ENCODE measurements at places on chromosomes 12 and 14. TPM values are rescaled to one million over a fixed set of nuclear protein-coding genes. Genes with fewer than 3 reads are reported as not detected.

Gene PDE3A
- total RNA-seq = 7.1 TPM

Gene EML5
- total RNA-seq = 0.86 TPM

Gene GDF3
- not detected for total RNA-seq

Gene NINJ2
- total RNA-seq = 0.32 TPM

Gene TMTC1
- 33.2 TPM for total RNA-seq

Gene ADAM21
- total RNA-seq = 0.43 TPM

DNA sequence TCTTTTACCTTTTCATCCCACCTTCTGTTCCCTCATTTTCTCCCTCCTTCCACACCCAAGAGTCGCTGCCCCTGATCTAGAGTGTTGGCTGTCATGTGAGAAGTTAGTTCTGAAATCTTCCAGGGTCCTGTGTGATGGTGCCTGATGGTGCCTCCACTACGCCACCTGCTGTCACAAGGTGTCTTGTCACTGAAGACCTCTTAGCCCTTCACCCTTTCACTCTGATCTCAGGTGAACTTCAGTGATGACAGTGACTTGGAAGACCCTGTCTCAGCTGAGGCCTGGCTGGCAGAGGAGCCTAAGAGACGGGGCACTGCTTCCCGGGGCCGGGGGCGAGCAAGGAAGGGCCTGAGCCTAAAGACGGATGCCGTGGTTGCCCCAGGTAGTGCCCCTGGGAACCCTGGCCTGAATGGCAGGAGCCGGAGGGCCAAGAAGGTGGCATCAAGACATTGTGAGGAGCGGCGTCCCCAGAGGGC lies 7.6 kb upstream of the PFDN5 start:
- peak; percentile 67 for DNase-seq

GRCh38 chr12:110012137-110012536 lies 12.9 kb downstream of the ANKRD13A start:
- DNase-seq = peak; percentile 65
